ENCODE measurements at places on chromosomes 11 and 22. TPM values are rescaled to one million over a fixed set of nuclear protein-coding genes. Genes with fewer than 3 reads are reported as not detected.
A peak's percentile ranks its signal among the peaks of the same experiment; 100 is the strongest.

- no peak for DNase-seq
Observed at GRCh38 chr11:32433101-32433913, 2.0 kb downstream of the WT1 start.

- no peak for DNase-seq
Observed at GRCh38 chr11:115656041-115656440, 151.8 kb upstream of the CADM1 start.

- DNase-seq = peak; percentile 78
Observed at GRCh38 chr11:82978422-82979099, 77.0 kb downstream of the DDIAS start.

GRCh38 chr11:61401173-61401572 lies 8.8 kb downstream of the TMEM216 start:
- no peak for DNase-seq

DNA sequence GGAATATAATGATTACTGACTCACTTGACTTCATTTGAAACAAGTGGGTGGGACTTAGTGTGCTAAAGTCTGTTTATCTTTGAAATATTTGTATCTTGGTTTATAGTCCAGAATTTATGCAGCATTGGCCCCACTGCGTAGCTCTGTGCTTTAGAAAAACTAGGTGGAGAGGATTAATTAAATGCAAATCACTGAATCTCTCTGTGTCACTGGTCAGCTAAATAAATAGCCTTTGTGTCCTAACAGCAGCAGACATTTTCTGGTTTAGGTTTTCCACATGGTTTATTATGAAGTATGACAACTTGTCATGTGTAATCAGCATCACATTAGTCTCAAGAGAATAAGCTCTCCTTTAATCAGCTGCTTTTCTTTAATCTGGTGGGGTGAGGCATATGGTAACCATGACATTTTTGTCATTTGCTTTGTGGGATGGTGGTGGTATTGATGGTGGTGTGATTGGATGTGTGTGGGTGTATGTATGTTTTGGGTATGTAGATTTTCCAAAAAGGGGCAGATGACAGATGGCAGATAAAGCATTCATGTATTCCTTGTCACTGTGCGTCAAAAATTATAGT lies 33.9 kb downstream of the BCL2L13 start:
- peak; percentile 62 for DNase-seq

DNA sequence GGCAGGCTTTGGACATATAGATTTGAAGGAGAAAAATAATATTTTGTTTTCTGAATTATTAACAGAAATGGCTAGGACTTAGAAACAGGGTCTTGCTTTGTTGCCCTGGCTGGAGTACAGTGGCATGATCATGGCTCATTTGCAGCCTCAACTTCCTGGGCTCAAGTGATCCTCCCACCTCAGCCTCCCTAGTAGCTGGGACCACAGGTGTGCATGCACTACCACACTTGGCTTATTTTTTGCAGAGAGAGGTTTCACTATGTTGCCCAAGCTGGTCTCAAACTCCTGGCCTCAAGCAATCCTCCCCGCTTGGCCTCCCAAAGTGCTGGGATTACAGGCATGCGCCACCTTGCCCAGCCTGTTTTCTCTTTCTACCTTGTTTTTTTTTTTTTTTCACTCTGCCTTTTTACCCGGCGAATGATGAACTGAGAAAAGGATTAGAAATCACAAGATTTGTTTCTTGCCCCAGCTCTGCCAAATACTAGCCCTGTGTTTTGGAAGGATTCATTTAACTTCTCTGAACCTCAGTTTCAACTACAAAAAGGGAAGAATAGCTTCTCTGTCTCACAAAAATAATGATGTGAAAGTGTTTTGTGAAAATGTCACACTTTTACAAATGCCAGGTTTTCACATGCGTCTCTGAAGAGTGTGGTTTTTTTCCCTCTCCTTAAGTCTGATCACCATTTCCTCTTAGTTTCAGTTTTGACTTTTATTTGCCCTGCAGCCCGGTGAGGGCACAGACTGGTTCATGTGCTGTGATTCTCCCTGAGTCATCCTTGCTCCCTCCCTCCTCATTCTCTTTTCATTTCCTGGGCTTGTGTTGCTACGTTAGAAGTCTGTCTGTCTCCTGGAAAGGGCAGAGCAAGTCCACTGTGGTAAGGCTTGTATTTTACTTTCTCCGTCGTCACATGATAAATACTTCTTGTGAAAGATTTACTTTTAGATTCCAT lies 67.7 kb downstream of the BCL2L13 start:
- DNase-seq = peak; percentile 100

GRCh38 chr22:20624161-20624616 lies 116.8 kb downstream of the MED15 start:
- no peak for DNase-seq

- DNase-seq = no peak
Observed at GRCh38 chr11:2807025-2807681, 78.4 kb downstream of the CDKN1C start.

GRCh38 chr11:2173150-2173693 lies 1.6 kb upstream of the TH start:
- no peak for DNase-seq

- DNase-seq = no peak
Observed at GRCh38 chr22:27218012-27218920, 560.9 kb downstream of the MIAT start.

Gene POU2AF1
- not detected for total RNA-seq

Gene LRRC10B
- total RNA-seq = not detected

Gene TSGA10IP
- total RNA-seq = not detected

Gene PAFAH1B2
- 102 TPM for total RNA-seq

Gene SPON1
- total RNA-seq = not detected

Data from SK-MEL-5 (cell line).